ENCODE measurements at places on chromosomes 7 and 10.

DNA sequence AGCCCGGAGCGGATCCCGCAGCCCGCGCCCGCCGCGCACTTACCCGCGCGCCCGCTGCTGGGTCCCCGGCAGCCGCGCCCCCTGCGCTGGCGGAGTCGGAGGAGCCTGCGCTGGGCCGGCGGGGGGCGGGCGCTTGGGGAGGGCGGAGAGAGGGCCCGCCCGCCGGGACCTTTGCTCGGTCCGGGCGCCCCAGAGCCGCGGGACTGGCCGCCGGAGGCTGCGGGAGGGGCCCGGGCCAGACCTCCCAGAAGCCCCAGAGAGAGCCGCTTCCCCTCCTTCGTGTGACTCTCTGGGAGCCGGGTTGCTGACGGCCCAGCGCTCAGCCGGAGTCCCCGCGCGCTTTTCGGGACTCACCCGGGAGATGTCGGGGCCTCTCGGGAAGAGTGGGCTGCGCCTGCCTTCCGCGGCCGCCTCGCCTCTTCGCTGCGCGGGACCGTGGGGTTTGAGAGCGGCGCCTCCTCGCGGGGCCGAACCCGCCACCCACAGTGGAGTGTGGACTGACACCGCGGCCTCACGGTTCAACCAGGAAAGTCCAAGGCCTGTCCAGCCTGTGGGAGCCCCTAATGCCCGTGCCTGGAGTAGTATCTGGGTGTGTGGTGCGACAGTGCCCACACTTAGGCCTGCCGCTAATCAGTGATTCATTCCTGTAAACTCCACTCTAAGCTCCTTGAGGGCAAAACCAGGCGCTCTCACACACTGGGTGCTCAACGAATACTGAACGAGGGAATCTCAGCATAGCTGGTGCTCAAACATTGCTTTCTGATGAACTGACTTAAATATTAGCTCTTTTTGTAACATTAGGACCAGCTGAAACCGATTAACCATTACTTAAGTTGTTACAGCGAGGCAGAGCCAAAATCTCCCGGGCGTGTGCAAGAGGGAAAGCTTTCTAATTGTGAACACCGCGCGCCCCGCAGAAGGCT, at the start of gene GSDME:
TSS of gene GSDME (minus strand) at position 112 of the 923 bp plus-strand sequence. CDS start 7,690 bp downstream, outside the sequence.
- DNase-seq: peak; percentile 68

DNA sequence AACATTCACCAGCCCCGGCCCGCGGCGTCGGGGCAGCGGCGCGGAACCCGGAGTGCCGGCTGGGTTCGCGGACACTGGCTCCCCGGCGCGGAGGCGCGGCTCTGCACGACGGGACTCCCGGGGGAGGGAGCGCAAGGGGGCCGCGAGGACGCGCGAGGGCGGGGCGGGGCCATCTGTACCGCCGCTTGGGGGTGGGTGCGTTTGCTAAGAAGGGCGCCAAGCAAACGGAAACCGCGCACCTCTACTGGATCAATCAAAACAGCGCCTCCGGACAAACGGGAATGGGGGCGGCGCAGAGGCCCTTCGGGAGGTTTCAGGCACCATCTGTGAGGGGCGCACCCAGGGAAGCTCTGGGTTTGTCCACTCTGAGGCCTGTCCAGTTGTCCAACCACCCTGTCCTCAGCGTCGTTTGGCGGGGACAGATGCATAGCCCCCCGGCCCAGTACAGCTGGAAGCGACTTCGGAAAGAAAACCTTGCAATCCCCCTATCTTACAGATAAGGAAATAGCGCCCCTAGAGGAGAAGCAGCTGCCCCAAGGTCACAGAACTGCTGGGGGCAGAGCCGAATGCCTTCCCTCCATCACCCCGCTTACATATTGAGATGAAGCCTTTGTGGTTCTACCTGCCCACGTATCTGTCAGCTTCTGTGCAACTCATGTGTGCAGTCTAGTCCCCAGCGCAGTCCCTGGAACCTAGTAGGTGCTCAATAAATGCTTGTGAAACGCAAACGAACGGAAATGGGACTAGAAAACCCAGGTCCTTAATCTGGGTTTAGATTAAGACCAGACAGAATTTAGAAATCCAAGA, 10.7 kb upstream of the SLIT1 start:
- peak; percentile 78 for DNase-seq

GRCh38 chr10:43122096-43122495, 16.1 kb upstream of the CSGALNACT2 start:
- DNase-seq: no peak

DNA sequence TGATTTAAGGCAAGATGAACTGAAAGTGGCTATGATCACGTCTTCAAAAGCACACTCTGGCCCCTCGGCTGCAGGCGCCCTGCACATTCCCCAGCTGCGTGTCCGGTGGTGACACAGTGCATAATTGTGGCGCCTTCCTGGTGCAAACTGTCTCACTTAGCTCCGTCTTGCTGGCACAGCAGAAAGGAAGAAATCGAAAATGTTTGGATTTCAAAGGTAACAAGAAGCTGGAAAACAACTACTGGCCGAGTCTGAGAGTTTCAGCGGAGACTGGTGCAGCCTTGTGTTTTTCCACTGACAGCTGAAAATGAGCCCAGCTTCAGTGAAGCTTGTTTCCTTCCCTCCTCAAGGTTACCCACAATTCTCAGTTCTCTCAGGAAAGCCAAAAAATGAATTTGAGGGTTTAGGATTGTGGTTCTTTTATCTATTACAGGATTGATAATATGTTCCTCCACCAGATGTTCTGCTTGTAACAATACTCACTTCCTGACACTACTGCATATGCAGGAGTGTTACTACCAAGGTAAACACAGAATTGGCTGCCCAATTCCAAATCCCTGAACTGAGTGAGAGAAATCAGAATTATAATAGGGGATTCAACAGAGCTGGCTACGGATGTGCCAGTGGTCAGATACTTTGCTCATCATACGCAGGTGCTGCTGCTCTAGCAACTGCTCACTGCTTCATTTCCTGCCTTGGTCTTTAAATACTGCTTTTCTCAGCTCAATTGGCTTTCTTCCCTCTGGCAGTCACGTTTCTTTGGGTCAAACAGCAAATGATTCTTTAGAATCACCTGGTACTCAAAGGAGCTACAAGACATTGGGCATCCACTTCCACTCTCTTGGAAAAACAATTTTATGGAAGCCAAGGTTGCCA, 63.7 kb downstream of the TRUB1 start:
- DNase-seq: no peak

DNA sequence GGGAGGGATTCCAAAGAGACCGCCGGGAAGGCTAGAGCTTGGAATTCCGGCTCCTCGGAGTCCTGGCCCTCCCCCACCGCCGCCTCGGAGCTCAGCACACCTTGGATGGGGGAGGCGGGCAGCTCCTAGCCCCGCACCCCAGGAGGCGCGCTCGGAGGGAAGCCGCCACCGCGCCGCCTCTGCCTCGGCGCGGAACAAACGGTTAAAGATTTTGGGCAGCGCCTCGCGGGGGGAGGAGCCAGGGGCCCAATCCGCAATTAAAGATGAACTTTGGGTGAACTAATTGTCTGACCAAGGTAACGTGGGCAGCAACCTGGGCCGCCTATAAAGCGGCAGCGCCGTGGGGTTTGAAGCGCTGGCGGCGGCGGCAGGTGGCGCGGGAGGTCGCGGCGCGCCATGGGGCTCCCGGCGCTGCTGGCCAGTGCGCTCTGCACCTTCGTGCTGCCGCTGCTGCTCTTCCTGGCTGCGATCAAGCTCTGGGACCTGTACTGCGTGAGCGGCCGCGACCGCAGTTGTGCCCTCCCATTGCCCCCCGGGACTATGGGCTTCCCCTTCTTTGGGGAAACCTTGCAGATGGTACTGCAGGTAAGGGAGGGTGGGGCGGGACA, at the start of gene CYP26A1:
TSS of gene CYP26A1 (plus strand) at position 355 of the 608 bp plus-strand sequence. CDS start at position 397, 42 bp downstream.
- DNase-seq: peak; percentile 60

DNA sequence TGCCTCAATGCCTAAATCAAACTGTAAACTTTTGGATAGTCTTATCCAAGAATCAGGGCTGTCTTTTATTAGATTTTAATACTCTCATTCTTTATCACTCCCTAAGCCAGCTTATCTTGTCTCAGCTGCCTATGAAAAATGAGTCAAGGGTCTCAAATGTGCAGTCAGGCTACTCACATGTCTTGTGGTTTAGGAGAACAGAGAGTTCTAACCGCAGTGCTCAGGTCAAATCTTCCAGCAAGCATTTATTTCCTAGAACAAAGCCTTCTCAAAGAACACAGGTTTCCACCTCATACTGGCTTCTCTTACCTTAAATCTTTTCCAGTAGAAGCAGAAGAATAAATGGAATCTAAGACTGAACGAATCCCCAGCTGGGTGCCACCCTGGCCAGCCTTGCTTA, 23.5 kb downstream of the HTR5A start:
- no peak for DNase-seq

GRCh38 chr7:103735377-103735776, 254.1 kb downstream of the RELN start:
- DNase-seq: no peak

DNA sequence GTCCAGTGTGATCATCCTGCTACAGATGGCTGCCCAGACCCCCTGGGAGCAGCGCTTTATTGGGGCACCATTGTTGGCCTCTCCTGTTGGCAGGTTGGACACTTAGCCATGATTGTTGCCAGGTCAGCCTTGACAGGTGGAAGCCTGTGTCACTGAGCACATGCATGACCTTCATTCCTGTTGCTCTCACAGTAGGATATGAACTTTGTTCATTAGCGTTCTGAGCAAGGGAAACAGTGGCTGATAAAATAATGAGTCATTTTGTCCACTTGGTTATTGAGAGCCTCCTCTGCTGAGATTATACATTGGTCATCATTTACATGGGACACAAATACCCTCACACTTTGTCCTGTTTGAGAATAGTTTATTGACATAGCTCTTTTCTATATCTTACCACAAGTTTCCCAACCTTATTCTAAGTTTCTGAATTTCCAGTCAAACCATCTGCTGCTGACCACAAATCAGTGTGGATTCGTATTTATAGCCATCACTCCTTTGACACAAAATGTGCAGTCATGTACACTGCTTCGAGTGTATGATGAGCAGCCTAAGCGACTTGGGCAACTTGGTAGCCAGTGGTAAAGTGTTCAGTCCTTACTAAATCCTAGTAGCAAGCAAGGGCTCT, 102.6 kb downstream of the TPST1 start:
- no peak for DNase-seq

DNA sequence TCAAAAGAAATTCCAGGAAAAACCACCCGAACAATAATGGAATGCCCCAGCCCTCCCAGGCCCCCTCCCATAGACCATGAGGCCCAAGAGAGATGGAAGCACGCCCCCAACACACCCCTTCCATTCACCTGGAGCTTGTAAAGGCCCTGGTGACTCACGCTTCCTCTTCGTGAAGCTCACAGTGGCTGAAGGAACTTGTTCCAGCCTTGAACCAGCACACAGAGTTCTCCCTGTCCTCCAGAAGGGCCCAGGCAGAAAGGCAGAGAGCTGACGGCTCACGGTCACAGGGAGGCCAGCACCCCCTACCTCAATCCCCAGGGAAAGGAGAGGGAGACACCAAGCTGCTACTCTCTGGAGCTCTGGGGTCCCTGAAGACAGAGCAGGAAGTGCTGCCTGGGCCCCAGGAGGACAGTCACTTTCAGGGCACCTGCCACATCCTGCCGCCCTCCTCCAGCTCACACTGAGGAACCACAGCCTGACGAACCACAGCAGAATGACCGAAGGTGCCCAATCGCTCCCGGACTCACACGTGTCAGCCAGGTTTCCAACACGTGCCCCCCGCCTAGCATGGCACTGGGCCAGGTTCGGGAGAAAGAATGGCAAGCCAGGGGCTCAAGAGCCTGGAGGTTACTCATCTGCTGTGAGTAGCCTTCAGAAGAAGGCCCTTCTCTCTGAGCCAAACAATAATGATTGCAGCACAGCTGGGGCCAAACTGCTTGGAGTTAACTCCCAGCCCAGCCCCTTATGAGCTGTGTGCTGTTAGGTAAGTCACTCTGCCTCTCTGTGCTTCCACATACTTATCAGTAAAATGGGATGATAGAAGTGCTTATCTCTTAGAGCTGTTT, 52.8 kb downstream of the DLG5 start:
- peak; percentile 25 for DNase-seq

DNA sequence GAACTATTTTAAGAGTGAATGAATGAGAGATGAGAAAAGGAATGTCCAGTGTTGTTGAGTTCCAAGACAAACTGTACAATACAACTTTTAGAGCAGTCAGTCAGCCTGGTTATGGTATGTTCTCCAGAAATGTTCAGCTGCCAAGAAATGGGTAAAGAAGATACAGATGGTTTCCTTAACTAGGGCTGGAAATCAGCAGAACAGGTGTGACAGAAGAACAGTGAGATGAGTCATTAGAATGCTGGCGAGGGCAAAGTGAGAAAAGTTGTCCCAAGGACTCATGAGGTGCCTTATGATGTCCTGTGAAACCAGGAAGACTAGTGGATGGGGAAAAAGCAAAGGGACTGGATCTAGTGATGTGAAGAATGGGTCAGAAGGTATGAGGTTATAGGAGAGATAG, 20.8 kb upstream of the SEPTIN7 start:
- DNase-seq: no peak

DNA sequence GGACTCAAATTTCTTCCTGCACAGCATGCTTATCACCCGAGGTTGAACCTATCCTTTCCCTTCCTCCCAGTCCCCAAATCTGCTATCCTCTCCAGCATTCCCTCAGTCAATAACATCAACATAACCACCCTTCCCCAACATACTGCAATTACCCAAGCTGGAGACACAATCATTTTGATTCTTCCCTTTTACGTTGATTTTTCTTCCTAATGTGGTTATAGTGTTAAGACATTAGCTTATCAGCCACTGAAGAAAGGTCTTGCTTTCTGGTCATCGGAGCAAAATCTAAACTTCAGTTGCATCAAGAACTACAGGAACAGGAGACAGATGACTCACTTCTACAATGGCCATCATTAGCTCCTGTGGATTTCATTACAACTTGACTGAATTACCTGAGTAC, 3.5 kb upstream of the HBP1 start:
- DNase-seq: no peak

DNA sequence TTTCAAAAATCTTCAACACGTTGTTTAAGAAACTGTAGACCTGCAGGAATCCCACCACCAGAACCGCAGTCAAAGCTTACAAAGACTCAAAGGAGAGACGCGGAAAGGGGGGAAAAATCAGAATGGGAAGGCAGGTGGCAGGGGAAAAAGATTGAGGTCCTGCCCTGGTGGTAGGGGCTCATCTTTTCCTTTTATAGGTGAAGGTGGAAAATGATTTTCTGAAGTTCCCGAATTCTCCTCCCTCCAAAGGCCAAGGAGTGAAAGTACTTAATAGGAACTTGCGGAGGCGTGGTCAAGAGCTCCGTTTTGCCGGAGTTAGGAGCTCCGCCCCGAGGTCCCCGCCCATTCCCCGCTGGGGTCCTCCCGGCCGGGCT, 724 bp downstream of the BBIP1 start:
- peak; percentile 89 for DNase-seq

GRCh38 chr10:32323051-32323450, 23.9 kb downstream of the EPC1 start:
- DNase-seq: no peak

GRCh38 chr7:66739477-66739876, 1.1 kb upstream of the RABGEF1 start:
- no peak for DNase-seq

GRCh38 chr7:20064181-20064970, 152.8 kb downstream of the MACC1 start:
- no peak for DNase-seq

GRCh38 chr7:29900745-29901144, 88.9 kb downstream of the SCRN1 start:
- DNase-seq: no peak

Data from A549 (cell line).